ENCODE measurements at places on chromosomes 7 and 10.

GRCh38 chr7:105309235-105310169 is 79.2 kb downstream of the SRPK2 start:
- no peak for ATAC-seq

DNA sequence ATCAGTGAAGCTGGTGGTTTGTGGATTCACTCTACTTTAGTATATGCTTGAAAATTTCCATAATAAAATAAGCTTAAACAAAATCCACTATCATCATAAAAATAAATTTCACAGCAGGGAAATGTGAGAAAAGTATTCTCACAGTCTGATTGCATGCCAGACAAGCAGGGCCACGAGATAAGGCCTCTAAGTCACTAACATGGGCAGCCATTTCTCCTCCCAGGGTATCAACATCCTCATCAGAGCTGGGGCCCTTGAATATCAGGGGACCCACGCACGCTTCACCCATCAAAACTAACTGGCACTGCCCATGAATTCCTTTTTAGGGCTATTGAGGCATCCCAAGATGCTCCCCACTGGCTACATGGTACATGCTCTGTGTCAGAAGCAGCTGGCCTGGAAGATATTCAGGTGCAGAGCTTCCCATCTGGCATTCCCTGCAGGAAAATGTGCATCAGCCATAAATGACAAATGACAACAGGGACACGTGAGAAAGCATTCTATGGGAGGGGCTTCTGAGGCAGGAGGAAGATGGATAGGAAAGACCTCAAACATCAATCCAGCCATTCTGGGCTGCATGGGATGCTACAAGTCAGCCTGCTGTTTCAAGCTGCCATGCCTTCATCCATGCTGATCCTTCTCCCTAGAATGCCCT is 17.4 kb downstream of the CCDC6 start:
- ATAC-seq = no peak

GRCh38 chr10:108014902-108015177 is 850.3 kb upstream of the SORCS1 start:
- no peak for ATAC-seq

GRCh38 chr7:68828575-68828974 is 769.7 kb upstream of the AUTS2 start:
- ATAC-seq = no peak

DNA sequence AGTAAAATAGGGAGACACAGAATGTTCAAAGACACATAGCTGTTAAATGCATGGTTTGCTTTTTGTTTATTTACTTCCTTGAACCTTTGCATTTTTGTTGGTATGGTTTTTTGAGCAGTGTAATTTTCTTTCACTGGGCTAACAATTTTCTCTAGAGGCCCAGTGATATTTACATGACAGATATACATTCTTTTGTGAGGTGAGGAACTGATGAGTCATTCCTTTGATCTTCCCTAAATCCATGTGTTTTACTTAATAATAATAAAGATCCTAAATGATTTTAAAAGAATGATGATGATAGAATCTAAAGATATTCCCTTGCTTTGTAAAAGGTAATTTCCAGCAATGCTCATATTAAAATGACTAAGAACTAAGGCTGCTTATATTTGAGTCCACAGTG is 188.5 kb upstream of the ANK3 start:
- no peak for ATAC-seq

DNA sequence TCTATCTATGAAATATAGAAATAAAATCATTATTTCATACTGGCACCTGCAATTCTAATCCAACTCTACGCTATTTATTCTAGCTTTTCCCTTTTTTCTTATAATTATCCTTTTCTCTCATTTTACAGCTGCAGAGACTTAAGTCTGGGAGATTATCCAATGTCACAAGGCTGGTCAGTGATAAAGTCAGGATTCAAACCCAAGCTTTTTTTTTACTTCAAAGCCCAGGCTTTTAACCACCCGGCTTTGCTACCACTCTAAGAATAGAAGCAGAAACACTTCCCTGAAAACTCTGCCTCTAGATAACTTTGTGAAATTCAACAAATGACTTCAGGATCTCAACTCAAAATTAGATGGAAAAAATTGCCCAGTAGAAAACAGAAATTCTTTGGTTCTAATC is 552.5 kb downstream of the IPMK start:
- no peak for ATAC-seq

DNA sequence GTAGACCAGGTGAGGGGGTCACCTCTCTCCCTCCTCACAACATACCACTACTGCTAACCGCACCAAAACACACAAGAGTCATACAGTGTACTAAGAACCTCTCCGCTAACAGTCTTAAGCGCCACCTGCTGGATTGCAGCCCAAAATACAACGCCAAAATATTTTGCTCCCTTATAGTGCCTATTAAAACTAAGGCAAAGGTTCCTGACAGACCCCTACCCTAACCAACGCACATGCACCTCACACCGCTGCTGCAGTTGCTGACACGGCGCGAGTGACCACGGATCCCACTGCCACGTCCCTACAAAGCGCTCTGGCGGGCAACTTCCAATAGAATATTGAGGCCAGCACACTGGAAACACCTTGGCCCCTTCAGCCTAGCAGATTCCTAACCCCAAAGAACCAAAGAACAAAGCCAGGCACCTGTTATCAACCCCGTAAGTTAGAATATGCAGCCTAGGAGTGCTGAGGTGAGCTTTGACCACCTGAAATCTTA is 563.6 kb upstream of the SEMA3D start:
- ATAC-seq = no peak

GRCh38 chr10:16186564-16186963 is 250.2 kb upstream of the PTER start:
- ATAC-seq = no peak

GRCh38 chr10:72470666-72471065 is 115.9 kb upstream of the DNAJB12 start:
- no peak for ATAC-seq

GRCh38 chr7:106504207-106504606 is 156.8 kb downstream of the CCDC71L start:
- no peak for ATAC-seq

DNA sequence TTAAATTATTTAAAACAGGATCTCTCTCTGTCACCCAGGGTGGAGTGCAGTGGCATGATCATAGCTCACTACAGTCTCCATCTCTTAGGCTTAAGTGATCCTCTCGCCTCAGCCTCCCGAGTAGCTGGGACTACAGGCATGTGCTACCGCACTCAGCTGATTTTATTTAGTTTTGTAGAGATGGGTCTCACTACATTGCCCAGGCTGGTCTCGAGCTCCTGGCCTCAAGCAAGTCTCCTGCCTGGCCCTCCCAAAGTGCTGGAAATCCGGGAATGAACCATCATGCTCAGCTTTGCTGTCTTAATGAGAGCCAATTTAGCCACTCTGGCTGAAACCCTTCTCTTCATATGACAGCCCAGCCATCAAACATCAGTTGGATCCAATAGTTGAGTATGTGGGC is 53.3 kb upstream of the NRP1 start:
- no peak for ATAC-seq

- no peak for ATAC-seq
Observed at GRCh38 chr7:84412161-84412969, 217.8 kb upstream of the SEMA3A start.

DNA sequence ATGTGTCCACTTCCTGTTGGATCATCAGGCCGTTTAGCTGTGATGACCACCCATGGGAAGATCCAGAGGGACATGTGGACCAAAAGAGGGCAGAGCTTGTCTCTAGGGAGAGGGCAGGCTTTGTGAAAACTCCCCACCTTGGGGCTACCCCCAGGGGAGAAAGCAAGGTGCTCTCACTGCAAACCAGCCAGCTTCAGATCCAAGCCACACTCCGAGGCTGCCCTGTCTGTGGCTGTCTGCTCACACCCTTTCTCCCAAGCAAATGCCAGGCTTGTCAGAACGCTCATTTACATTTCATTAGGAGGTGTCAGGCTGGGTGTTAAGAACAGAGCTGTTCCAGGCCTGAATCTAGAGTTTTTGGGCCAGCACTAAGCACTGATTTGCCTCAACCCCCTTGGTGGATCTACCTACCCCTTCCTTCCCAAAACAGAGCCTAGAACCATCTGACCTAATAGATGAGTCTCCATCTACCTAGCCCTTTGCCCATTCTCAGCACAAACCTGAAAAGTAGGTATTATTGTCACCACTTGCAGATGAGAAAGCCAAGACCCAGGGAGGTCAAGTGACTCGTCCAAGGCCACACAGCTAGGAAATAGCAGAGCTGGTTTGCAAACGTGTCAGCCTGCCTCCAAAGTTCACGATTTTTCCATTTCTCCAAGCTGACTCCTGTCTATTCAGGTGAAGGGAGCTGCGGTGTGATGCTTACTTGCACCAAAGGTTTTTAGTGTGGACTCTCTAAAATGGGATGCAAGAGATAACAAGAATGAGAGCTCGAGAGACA is 130.9 kb downstream of the EMX2 start:
- ATAC-seq = no peak

GRCh38 chr10:78932054-78932386 is 136.7 kb upstream of the ZMIZ1 start:
- no peak for ATAC-seq

DNA sequence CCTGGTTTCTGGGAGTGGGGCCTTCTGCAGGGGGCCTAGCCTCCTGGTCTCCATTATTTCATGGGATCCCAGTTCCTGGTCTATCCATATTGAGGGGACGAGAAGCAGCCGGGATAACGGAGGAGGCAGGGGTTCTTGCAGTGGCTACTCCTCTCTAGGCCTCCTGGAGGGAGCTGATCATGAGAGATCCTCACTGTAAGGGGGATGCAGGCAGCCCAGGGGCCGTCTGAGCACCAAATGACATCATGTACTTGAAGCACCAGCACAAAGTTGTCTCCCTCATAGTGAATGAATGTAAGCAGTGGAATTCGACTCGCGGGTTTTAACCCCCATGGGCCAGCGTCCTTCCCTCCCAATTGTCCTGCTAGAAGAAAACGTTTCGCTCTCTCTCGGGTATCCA is 964 bp upstream of the ADCY1 start:
- ATAC-seq = no peak

- no peak for ATAC-seq
Observed at GRCh38 chr7:151827620-151828019, 49.3 kb downstream of the PRKAG2 start.

DNA sequence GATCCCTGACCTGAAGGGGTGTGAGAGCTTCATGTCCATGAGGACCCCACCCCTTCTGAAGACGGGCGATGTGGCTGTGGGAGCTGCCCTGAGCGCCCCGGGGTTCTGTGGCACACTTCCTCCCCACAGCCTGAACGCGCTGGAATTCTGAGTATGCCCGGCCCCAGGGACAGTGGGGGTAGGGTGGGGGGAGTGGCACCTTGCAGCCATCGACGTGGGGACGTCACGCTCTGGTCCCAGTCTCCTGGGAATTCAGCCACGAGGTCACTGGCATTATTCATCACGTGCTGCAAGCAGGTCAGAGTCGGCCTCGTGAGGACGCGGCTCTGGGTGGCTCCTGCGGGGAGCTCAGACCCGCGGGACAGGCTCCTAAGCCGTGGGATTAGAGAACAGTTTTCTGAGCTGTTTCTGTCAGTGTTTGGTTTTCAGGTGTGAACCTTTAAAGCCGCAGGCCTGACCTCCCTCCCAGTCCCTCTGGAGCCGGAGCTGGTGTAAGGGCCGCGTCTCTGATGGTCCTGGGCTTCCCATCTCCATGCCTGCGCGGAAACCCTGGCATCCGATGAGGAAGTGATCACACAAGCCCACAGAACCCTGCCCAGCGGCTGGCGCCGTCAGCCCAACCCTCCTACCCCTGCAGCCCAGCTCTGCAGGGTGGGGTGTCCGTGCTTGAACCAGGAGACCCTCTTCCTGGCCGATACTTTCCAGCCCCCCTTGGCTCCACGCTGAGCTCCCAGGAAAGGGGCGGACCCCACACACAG is 16.1 kb downstream of the GPR146 start:
- ATAC-seq = peak; percentile 25

- ATAC-seq = no peak
Observed at GRCh38 chr7:100221231-100221718, 1.5 kb downstream of the PVRIG start.

- ATAC-seq = no peak
Observed at GRCh38 chr7:13153742-13154141, 466.3 kb downstream of the ARL4A start.

DNA sequence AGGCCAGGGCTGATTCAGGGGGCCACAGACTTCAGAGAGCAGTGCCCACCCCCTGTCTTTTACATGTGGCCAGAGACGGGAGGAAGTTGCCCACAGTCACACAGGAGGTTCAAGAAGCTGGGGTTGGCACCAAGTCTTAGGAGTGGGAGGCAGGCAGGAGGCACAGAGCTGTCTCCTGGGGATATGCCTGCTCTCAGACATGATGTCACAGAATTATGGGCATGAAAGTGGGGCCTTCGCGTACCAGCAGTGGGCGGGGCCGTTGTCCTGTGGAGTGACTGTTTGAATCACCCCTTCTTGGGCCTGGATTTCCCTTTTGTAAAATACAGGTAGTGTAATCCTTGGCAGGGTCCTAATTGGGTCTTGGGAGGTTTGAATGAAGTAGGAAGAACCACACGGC is 81.2 kb upstream of the PPIF start:
- no peak for ATAC-seq

DNA sequence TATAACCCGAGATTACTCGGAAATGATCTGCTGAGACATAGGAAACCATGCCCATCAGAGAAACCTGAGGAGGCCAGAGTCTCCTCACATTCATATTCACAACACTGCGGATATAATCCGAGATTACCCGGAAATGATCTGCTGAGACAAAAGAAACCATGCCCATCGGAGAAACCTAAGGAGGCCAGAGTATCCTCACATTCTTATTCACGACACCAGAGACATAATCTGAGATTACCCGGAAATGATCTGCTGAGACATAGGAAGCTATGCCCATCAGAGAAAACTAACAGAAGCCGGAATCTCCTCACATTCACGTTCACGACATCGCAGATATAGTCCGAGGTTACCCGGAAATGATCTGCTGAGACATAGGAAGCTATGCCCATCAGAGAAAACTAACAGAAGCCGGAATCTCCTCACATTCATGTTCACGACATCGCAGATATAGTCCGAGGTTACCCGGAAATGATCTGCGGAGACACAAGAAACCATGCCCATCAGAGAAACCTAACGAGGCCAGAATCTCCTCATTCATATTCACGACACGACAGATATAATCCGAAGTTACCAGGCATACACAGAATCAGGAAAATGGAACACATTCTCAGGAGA is 422.3 kb upstream of the AKR1E2 start:
- ATAC-seq = no peak

DNA sequence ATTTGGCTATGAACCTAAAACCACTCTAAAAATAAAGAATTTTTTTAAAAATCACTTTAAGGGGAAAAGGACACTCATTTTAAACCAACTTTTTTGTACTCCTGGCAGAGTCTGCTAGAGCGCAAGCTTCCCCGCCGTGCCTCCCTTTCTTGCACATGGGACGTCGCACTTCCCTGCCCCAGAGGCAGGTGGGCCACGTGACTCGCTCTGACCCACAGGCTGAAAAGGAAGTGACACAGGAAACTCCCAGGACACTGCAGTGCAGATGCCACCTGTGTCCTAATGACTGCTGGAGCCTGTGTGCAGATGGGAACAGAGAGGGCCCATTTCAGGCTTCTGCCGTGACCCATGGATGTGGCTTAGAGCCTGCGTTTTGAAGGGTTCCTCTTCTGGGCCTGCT is 142.1 kb upstream of the LANCL2 start:
- no peak for ATAC-seq

DNA sequence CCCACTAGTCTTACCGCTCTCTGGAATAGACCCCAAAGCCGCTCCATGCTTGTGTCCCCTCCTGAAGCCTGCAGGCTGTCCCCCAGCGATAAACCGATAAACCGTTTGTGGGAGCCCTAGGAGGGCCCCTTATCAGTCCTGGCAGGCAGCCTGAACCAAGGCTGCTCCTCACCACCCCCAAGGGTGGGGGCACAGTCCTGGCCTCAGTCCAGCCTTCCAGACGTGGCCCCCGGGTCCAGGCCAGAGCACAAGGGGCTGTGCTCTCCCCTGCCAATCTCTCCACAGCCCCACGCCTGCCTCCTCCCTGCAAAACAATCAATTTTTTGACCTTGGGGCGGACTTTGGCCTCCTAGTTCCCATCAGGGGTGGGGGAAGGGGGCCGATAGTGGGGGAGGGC is at the start of gene TFR2:
TSS of gene TFR2 (minus strand) at position 90 of the 397 bp plus-strand sequence. CDS start at position 47, 43 bp downstream.
- ATAC-seq = no peak
